ENCODE measurements at places on chromosomes 7 and 10. TPM values are rescaled to one million over a fixed set of nuclear protein-coding genes. Genes with fewer than 3 reads are reported as not detected.
A peak's percentile ranks its signal among the peaks of the same experiment; 100 is the strongest.

- no peak for DNase-seq
- no peak overlapping the region for H3K27ac ChIP-seq
- no peak overlapping the region for H3K4me3 ChIP-seq
- H3K4me1 ChIP-seq: no peaks in the 10 kb centered on the region
- no peaks in the 10 kb centered on the region for H3K36me3 ChIP-seq
- no peaks in the 10 kb centered on the region for H3K27me3 ChIP-seq
These were observed 45.3 kb upstream of the ITGA8 start for GRCh38 chr10:15764892-15765454.

- H3K27me3 ChIP-seq: no peaks in the 10 kb centered on the region
- H3K27ac ChIP-seq: no peak overlapping the region
- H3K36me3 ChIP-seq: no peaks in the 10 kb centered on the region
- no peaks in the 10 kb centered on the region for H3K4me1 ChIP-seq
- H3K4me3 ChIP-seq: no peak overlapping the region
These were observed 159.0 kb downstream of the SFMBT2 start for GRCh38 chr10:7251696-7252465.

Gene CYP26C1
- under 0.01 TPM for total RNA-seq

GRCh38 chr10:96419351-96419750 is 60.5 kb upstream of the OPALIN start:
- no peak overlapping the region for H3K4me3 ChIP-seq
- no peaks in the 10 kb centered on the region for H3K4me1 ChIP-seq
- DNase-seq: no peak
- no peaks in the 10 kb centered on the region for H3K27me3 ChIP-seq

DNA sequence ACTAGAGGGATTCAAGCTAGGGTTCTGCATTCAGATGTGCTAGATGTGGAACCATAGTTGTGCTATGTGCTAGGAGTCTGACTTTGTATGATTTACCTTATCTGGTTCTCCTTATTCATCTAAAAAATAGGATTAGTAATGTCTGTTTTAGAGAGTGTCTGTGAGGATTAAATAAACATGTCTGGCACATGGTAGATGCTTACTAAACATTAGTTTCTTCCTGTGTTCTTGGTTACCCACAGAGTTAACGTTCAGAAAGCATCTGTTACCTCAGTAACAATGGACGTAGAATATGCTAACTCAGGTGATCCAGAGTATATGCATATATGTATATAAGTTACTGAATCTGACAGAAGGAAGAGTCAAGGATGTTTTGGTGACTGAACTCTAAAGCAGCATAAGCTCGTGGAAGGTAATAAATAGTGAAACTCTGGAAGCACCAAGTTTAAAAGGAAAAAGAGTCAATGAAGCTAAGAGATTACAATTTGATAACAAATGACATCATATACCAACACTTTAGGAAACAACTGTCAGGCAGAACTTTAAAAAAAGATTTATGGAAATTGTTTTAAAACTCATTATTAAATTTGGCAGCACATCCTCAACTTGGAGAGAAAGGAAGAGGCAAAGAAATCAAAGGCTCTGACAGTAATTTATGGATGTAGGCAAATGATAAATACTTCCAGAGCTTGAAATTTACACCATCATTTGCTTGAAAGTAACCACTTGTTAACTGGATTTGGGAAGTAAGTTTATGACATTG is 127.0 kb downstream of the CCNY start:
- no peak overlapping the region for H3K4me3 ChIP-seq
- peaks cover 5% of the 10 kb centered on the region for H3K4me1 ChIP-seq
- no peaks in the 10 kb centered on the region for H3K27me3 ChIP-seq
- H3K27ac ChIP-seq: no peak overlapping the region
- H3K36me3 ChIP-seq: no peaks in the 10 kb centered on the region
- no peak for DNase-seq

Gene VIM
- total RNA-seq: 7,192 TPM

Gene SGCE
- total RNA-seq: 93.2 TPM

DNA sequence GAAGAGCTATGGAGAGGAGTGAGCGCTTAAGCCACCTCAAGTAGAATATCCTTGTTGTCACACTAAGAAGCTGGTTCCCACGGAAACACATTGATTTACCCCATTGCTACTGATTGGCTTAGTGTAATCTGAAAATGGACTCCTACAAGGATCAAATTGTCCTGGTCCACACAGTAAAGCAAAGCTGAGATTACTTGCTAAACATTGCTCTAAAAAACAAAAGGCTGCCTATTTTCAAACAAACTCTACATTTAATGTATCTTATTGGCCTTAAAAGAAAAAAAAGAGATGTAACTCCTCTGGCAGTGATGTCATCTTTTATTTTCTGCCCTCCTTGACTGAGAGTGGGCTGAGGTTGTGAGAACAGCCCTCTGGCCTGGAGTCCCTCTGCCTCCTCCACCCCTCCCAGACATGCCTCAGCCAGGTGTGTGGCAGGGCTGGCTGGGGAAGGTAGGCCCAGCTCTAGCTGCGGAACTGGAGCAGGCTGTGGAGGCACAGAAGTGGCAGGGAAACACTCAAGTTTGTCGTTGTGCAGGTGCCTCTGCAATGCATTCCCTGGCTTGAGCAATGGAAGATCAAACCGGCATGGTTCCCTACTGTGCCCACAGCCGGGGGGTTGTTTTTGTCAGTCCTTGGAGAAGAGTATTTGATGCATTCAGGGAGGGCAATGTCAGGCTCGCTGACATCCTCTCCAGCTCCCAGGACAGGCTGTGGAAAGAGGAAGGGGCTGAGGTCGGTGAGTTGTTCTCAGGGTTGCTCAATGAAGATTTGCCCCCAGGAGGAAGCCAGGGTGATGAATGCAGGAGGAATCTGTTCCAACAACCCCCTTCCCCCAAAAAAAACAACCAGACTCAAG is 9.1 kb downstream of the KLF6 start:
- peaks cover 23% of the 10 kb centered on the region for H3K36me3 ChIP-seq
- H3K4me3 ChIP-seq: no peak overlapping the region
- peaks cover 23% of the 10 kb centered on the region for H3K4me1 ChIP-seq
- H3K27ac ChIP-seq: peak overlapping the region; percentile 56
- DNase-seq: peak; percentile 73
- H3K27me3 ChIP-seq: no peaks in the 10 kb centered on the region

DNA sequence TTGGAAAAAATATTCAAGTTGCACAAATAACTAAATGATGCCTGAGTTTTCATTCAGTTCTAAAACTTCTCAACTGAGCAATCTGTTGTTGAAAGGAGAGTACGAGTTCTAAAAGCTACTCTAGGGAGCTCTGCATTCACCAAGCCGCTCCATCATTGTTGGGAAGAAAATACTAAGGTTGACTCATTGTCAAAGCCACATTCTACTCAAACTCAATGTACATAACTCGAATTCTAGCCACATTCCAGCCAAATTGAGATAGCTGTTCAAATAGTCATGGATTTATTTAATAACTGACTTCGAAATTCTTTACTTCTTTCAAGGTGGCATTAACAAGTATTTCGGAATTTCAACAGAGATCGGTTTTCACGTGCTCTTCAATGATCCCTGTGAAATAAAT is 63.4 kb downstream of the KIAA1217 start:
- H3K36me3 ChIP-seq: no peaks in the 10 kb centered on the region
- no peak overlapping the region for H3K27ac ChIP-seq
- H3K27me3 ChIP-seq: no peaks in the 10 kb centered on the region
- DNase-seq: peak; percentile 88

Gene DKK1
- total RNA-seq: 54.4 TPM

Gene MEIG1
- 0.26 TPM for total RNA-seq

GRCh38 chr7:121097577-121097976 is 109.1 kb downstream of the CPED1 start:
- DNase-seq: no peak
- H3K36me3 ChIP-seq: peaks cover 6% of the 10 kb centered on the region
- H3K4me1 ChIP-seq: no peaks in the 10 kb centered on the region
- no peak overlapping the region for H3K4me3 ChIP-seq

Gene HTRA1
- 109 TPM for total RNA-seq

DNA sequence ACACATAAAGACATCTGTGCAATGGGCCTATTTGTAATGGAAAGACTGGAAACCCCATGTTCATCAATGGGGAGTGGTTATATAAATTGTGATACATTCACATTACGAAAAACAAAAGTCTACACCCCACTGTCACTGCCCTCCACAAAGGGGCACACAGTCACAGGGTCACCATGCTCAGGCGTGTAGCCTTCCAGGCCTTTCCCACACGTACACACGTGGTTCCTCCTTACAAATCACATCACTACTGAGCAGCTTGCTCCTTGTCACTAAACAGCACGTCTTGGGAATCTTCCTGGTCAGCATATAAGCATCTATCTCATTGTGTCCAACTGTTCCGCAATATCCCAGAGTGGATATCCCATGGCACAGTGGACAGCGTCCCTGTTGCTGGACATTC is 163.1 kb downstream of the SLIT1 start:
- H3K4me1 ChIP-seq: peaks cover 5% of the 10 kb centered on the region
- no peaks in the 10 kb centered on the region for H3K36me3 ChIP-seq
- no peak overlapping the region for H3K27ac ChIP-seq
- DNase-seq: no peak

Gene INA
- 0.50 TPM for total RNA-seq

GRCh38 chr10:92690211-92690914 is 608 bp downstream of the HHEX start:
- no peaks in the 10 kb centered on the region for H3K27me3 ChIP-seq
- peak overlapping the region; percentile 67 for H3K4me3 ChIP-seq
- H3K4me1 ChIP-seq: no peaks in the 10 kb centered on the region
- peak overlapping the region; percentile 65 for H3K27ac ChIP-seq
- H3K36me3 ChIP-seq: no peaks in the 10 kb centered on the region
- peak; percentile 64 for DNase-seq

DNA sequence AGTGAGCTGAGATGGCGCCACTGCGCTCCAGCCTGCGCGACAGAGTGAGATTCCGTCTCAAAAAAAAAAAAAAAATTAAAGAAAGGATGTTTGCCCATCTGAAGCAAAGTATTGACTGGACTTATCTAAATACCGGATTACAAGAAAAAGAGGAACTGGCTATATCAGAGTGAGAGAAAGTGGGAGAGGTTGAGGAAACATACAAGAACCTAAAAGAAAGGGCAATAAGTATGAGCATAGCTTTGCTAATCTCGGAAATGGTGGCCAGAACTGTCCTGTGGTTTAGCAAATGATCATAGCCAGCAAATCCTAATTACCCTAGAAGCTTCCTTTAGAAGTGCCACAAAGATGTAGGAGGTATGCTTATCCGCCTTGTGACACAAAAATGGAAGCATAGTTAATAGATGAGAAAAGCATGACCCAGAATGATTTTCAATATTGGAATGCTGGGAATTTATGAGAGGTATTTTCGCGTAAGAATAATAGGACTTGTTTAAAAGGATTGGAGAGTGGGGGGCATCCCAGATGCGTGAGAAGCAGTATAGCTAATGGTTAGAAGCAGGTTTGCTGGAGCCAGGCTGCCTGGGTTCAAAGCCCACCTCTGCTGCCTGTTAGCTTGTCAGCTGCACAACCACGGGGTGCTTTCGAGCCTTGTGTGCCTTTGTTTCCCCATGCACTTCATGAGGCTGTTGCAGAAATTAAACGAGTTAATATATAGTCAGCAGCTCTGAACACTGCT is 1.2 kb upstream of the GTPBP4 start:
- peak; percentile 93 for DNase-seq
- H3K4me3 ChIP-seq: peak overlapping the region; percentile 99
- peak overlapping the region; percentile 99 for H3K27ac ChIP-seq
- peaks cover 3% of the 10 kb centered on the region for H3K36me3 ChIP-seq
- peaks cover 11% of the 10 kb centered on the region for H3K4me1 ChIP-seq

Gene DENND2A
- total RNA-seq: 39.0 TPM

DNA sequence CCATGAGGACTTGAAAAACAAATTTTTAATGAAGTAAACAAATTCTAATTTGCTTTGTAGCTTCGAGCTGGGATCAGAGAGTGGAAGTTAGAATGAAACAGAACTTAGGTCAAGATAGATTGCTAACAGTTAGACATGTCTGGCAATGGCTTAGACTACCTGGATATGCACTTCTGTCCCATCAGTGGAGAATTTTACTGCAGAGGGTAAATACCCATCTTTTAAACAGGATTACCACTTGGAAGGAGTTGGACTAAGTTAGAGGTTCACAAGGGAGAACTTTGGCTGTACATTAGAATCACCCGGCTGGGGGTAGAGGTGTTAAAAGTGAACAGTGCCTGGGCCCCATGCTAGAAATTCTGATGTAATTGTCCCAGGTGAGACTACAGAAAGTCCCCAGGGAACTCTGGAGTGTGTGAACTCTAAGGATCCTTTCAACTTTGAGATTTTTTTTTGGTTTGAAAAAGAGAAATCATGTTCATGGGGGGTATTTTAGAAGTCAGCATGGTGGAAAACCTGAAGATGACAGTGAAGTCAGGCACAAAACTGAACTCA is 35.5 kb downstream of the ENTPD1 start:
- no peak overlapping the region for H3K27ac ChIP-seq
- H3K27me3 ChIP-seq: no peaks in the 10 kb centered on the region
- H3K4me1 ChIP-seq: peaks cover 5% of the 10 kb centered on the region
- no peaks in the 10 kb centered on the region for H3K36me3 ChIP-seq
- no peak for DNase-seq

DNA sequence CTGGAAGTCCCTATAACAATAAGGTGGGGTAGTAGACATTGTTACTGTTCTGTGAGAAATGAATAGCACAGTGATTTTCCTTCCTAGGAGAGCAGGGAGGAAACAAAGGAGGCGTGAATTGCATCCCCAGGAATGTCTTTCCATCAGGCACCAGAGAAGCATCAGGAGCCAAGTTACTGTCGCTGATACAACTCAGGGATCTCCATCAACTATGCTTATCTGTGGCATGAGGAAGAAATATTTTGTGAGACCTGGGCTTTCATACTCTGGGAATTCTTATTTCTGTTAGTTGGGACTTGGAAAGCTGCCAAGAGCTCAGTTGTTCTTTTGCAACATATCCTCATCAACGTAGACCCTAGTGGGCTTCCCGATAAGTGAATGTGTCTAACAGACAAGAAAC is 622.3 kb downstream of the SUGCT start:
- H3K36me3 ChIP-seq: no peaks in the 10 kb centered on the region
- no peaks in the 10 kb centered on the region for H3K27me3 ChIP-seq
- H3K4me1 ChIP-seq: peaks cover 3% of the 10 kb centered on the region
- no peak for DNase-seq

Gene ATE1
- 28.1 TPM for total RNA-seq

Gene NAT16
- total RNA-seq: not detected

GRCh38 chr7:132276976-132277725 is 299.1 kb downstream of the PLXNA4 start:
- H3K27me3 ChIP-seq: no peaks in the 10 kb centered on the region
- no peak for DNase-seq
- H3K36me3 ChIP-seq: no peaks in the 10 kb centered on the region
- no peak overlapping the region for H3K27ac ChIP-seq
- H3K4me3 ChIP-seq: no peak overlapping the region

Gene C10orf53
- total RNA-seq: not detected

Gene POM121
- total RNA-seq: 4.8 TPM

Gene ELMO1
- total RNA-seq: 1.5 TPM
